ENCODE measurements at places on chromosomes 3 and 15.

DNA sequence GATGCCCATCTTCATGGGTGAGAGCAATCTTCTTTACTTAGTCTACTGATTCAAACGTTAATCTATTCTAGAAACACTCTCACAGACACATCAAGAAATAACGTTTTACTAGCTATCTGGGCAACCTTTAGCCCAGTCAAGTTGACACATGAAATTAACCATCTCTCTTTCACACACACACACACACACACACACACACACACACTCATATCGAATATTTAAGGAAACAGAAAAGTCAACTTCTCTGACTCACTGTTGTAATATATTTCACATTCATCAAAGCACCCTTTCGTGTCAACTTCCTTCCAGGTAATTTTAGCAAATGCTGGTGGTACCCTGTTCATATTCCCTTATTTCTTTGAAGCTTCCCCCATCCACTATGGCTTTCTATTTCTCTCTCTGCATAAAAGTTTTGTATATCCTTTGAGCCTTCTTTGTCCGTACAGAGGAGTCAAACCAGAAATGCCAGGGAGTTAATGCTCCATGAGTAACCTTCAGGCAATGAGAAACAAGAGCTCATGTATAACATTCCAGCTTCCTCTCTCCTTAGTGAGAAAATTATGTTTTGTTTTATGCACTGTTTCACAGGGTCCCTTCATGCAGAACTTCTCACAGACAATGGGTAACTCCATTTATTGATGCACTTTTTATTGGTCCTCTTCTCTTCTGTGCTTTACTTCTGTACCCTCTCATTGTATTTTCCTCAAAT lies 335.5 kb upstream of the CBLB start:
- peak; percentile 9 for DNase-seq

DNA sequence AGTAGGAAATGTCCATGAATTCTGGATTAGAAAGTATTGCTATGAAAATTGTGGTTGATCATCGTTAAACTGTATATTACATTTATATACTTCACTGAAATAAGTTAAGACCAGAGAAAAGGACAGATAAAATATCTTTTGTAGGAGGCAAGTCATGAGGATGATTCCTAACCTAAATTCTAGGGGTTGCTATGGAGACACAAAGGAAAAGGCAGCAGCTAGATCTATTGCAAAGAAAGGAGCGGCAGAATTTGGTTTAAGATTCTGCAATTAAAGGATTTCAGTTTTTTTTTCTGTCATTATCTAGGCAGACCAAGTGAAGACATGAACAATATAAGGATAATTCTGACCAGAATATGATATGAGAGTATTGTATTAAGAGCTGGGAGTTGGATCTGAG lies 136.1 kb downstream of the CHL1 start:
- no peak for DNase-seq

DNA sequence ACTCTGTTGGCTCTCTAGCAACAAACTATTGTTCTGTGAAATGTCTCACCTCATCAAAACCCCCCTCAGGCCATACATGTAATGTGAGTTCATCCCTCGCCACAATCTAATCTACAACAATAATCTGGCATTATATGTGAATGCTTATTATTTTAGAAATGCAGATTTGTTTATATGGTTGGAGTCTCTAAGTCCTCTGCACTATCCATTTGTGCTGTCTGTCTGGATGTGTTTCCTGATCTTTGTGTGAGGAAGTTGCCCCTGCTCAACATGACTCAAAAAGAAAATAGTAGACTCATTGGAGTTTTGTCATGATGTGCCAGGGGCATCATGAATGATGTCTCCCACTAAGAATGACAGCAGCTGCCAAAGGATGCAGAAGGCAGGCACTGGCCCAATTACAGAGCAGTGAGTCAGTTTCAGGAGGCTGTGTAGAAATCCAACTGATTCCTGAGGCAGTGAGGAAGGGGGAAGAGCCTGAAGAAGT lies 161.6 kb upstream of the PDZRN3 start:
- DNase-seq = peak; percentile 99

- DNase-seq = no peak
These were observed 62.3 kb downstream of the PPARG start for GRCh38 chr3:12351145-12351544.

DNA sequence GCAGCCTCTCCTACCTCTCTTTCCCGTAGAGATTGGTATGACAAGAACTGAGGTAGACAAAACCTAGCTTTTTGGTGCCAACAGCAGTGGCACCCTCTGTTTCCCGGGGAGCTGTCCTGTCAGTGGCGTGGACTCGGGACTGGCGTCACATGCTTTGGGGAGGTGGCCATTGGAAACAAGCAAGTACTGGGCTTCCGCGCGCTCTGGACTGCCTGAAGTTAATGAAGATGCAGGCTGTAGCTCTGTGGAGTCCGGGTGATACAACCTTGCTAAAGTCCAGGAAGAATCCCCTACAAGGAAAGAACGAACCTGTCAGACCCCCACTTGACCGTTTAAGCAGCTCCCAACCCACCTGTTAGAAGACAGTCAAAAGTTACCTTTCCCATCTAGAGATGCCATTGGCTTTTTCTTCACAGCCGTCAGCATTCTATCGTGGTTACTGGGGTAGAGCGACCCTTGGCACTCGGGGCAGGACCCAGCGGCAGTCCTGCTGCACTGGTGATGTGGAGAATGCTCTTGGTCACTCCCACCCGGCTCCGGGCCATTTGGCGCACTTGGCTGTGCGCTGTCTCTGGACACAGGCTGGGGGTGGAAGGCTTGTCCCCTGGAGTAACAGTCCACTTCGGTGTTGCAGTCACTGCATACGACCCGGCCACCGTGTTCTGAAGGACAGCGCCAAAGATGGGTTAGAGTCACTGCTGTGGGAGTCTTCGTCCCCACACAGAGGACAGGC lies 120.5 kb downstream of the LRIG1 start:
- DNase-seq = no peak

- peak; percentile 94 for DNase-seq
These were observed 759 bp downstream of the WDR6 start for GRCh38 chr3:49007771-49008528.

DNA sequence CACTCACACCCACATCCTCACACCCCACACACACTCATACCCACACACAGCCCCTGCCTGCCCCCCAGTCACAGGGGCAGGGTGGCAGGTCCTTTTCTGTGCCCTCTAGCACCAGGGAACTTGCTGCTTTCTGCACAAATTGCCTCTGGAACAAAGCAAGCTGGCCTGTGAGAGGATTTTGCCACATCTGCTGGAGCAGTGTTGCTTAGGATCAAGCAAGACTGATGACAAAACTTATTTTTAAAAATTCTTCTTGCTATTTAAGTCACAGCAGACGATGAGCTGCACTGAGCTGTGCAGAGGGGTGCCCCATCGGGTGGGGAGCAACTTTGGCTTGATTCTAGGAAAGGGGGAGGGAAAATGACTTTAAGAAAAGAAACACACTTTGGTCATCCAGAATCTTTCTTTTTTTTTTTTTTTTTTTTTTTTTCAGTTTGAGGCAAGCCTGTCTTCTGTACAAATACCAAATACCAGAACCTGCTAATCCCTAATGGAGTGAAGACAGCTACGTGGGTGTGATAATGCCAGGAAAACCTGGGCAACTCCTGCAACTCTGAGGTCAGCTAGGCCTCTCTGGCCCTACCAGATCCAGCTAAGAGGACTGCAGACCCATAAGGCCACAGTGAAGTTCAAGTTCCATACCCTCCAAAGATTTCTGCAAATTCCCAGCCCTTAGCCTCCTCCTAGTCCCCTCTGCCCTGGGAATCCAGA lies 195.3 kb downstream of the ABHD5 start:
- no peak for DNase-seq

- peak; percentile 51 for DNase-seq
These were observed 106.3 kb downstream of the ZBTB20 start for GRCh38 chr3:115040673-115041286.

DNA sequence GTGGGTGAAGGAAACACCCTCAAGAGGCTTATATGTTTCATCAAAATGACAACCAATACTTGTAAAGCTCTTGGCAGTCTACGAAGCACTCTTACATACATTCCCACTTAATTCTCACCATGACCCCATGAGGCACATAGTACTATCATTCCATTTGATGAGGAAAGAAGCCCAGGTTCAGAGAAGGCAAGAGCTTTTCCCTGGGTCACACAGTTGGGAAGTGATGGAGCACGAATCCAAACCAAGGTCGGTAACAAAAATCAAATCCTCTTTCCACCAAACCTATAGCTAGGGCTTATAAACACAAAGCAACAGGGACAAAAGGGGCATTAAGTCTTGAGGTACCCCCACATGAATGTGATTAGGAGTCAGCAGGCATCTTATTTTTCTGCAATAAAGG lies 187.1 kb downstream of the UACA start:
- DNase-seq = no peak

GRCh38 chr3:44280631-44281030 lies 38.9 kb downstream of the TOPAZ1 start:
- no peak for DNase-seq

- DNase-seq = no peak
These were observed 54.8 kb downstream of the SRGAP3 start for GRCh38 chr3:9194509-9195184.

GRCh38 chr15:89450076-89451006 lies 46.0 kb downstream of the RHCG start:
- no peak for DNase-seq

DNA sequence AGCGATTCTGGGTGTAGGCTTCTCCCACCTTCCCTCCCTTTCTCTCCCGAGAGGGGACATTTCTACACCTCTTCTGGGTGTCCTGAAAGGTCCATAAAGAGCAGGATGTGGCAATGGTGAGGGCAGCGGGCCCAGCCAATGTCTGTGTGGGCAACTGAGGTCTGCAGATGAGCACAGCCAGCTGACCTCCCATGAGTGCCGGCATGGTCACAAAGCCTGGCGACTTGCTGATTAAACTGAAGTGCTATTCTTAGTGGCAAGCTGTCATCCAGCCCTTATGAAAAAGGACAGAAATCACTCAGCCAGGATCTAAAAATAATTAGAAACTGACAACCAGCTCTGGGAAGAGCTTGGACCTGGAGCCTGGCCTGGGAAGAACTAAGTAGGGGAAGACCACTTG lies 124.3 kb upstream of the RGMA start:
- DNase-seq = no peak

DNA sequence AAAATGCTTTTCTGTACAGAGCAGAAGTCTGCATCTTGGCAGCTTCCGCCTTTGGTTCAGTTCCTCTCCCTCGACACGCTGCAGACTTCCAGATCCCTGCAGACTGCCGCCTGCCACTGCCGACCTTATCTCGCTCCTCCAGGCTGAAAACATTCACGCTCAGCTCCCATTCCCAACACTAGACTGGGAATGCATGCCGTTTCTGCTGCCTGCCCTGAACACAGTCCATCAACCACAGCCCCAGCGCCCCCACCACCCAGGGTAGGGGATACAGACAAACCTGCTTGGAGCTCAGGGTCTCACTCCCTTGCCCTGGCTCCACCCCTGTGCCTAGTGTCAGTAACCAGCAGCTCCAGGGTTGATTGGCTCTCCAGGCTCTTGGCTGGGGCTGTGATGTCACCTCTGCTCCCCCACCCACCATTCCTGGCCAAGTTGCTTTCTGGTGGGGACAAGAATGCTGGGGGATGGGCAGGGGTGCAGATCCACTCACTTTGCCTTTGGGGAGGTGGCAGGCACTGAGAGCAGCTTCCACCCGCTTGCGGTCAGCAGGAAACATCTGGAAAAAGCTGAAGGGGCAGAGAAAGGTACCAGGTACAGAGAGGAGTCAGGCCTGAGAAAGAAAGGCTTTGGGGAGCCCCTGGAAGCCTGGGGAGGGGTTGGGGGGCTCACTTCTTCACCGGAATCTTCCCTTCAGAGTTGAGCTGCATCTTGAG lies 6.1 kb downstream of the PLCB2 start:
- no peak for DNase-seq

- no peak for DNase-seq
These were observed 119.2 kb downstream of the TMEM266 start for GRCh38 chr15:76179023-76179422.

DNA sequence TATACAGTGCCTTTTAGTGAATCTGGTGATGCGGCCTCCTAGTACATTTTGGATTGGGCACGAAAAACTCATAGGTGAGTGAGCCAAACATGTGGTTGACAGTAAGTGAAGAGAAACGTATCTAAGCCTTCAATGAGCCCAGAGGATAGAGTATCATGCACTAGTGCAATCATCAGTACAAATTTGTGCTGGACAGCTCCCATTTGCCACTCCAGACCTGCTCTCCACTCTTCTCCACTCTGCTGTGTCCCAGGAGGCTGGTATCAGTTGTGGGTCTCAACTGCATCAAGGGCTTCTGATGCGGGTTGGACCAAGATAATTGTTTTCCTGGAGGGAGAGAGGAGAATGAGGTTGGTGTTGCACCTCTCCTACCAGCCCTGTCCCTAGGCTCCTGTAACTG lies 9.1 kb upstream of the RASGRF1 start:
- no peak for DNase-seq

- no peak for DNase-seq
These were observed 466.1 kb downstream of the PDCD6IP start for GRCh38 chr3:34264337-34265041.

DNA sequence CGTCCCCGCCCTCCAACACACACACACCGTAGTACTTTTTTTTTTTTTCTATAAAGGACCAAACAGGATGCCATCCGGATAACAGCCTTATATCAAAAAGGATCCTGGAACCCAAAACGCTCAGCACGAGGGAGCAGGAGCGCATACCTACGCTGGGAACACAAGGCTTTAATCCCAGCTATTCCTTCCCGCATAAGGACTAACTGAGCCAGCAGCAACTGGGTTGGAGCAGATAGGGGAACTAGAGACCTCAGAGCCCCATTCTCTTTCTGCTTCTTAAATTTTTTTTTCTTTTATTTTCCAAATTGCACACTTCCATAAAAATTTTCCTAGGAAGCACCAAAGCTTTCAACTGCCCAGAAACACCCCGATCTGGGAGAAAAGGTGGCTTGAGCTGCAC lies 1.3 kb downstream of the TRANK1 start:
- DNase-seq = no peak

DNA sequence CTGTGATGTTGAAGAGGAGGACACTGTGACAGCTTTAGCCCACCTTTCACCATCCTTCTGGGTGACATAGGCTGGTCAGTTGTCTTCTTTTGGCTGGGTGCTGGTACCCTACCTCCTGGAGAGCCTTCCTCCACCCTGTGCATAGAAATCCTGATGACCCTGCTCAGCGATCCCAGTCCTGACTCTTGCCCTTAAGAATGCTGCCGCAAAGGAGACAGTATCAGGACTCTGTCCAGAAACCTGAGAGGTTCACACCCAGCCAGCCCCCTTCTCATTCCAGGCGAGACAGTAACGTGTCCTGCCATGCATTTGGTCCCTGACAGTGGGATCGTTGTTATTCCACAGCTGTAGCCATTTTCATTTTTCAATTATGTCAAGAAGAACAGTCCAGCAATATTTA lies 312.8 kb upstream of the CHRM5 start:
- DNase-seq = no peak

- no peak for DNase-seq
These were observed 95.9 kb downstream of the FAM43A start for GRCh38 chr3:194781617-194782016.

GRCh38 chr15:87667643-87668042 lies 588.9 kb downstream of the NTRK3 start:
- DNase-seq = no peak
